ENCODE measurements at places on chromosomes 5 and 9. TPM values are rescaled to one million over a fixed set of nuclear protein-coding genes. Genes with fewer than 3 reads are reported as not detected.

Gene PWWP2A
- 15.8 TPM for total RNA-seq

Gene SLC27A6
- total RNA-seq, result 0.28 TPM

Gene LYRM7
- total RNA-seq, result 4.6 TPM

Gene CDC25C
- 1.1 TPM for total RNA-seq

Gene WDR31
- 1.8 TPM for total RNA-seq

Gene UGT3A2
- total RNA-seq, result not detected

Gene SERINC5
- total RNA-seq, result 16.6 TPM

Gene URM1
- total RNA-seq, result 32.9 TPM

Gene GPR151
- not detected for total RNA-seq

Gene TLE1
- 32.9 TPM for total RNA-seq

Gene LOX
- total RNA-seq, result 94.2 TPM

Gene SPATA31A3
- total RNA-seq, result not detected

Gene PCDHB10
- total RNA-seq, result 0.28 TPM

Measured in smooth muscle cell of bladder (primary cell).